ENCODE measurements at places on chromosomes 3 and 15.

GRCh38 chr15:48102167-48102566, 18.6 kb upstream of the SLC24A5 start:
- DNase-seq, result no peak

- no peak for DNase-seq
Measured at GRCh38 chr3:81443958-81444357, 317.5 kb downstream of the GBE1 start.

GRCh38 chr15:40844696-40845030, 815 bp downstream of the SPINT1 start:
- no peak for DNase-seq

DNA sequence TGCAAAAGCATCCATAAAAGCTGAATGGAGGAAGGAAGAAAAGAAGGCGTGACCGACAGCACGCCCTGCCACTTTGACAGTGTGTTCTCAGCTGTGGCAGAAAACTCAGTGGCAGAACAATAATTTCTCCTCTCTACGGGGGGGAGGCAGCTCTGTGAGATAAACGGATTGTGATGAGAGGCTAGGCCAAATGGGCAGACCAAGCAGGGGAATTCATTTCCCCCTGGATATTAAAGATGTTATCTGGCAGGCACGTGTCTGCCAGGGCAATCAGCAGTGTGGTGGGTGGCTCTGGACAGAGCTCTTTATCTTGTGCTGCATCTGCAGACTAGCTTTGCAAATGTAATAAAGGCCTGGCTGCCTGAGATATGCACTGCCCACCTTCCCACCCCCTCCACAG, 1.9 kb upstream of the RMDN3 start:
- DNase-seq, result no peak

DNA sequence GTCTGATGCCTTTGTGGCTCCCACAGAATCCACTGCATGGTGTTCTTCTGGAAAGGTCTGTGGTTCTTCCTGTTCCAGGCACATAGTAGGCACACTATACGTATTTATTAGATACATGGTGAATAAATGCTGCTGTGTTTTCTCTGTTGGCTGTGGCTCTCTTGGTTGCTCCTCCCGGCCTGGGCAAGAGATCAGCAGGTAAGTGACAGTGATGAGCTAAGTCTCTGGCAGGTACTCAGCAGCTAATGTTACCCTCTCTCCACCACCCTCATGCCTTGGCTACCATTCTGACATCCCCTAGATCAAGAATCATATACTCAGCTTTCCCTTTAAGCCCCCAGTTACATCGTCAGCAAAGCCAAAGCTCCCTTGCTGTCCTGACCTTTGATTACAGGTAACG, 8.4 kb downstream of the SV2B start:
- DNase-seq, result no peak

GRCh38 chr3:30075514-30075913, 530.9 kb upstream of the TGFBR2 start:
- DNase-seq, result no peak

- DNase-seq, result no peak
Measured at GRCh38 chr3:50930371-50931208, 255.9 kb downstream of the DOCK3 start.

- no peak for DNase-seq
Measured at GRCh38 chr15:34754674-34755418, at the start of gene GJD2. Gene GJD2, minus strand, starts transcription at chr15:34754998. Its CDS starts 510 bp downstream, at chr15:34754488.

DNA sequence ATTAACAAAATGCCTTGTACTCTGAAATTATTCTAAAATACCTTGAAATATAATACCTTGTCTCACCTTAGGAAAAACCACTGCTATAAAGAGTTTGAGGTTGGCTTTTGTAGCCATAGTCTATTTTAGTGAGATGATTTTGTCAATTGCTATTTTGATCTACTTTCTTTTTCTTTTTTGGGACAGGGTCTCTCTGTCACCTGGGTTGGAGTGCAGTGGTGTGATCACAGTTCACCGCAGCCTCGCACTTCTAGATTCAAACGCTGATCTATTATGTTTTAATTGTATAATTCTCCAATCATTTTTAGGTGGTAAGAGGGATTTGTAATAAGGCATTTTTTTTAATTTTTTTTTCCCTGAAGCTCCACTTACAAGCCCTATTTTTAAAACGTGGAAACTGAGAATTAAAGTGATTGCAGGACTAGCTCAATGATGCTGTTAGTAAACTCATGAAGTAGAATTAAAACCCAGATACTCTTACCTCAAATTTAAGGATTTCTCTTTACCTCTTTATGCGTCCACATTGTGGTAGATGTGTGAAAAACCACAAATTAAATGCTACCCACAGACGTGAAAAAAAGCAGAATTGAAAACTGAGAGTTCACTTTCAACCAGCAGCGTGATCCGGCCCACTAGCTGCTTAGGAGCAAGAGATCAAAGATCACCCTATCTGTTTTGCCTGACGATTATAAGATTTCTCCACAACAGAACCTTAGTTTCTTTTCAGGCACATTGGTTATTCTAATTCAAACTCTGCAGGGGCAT, 384.2 kb downstream of the CGGBP1 start:
- DNase-seq, result no peak

- no peak for DNase-seq
Measured at GRCh38 chr3:107130089-107130700, 247.0 kb upstream of the CCDC54 start.

GRCh38 chr15:81752546-81752942, 293.3 kb downstream of the MEX3B start:
- DNase-seq, result no peak

DNA sequence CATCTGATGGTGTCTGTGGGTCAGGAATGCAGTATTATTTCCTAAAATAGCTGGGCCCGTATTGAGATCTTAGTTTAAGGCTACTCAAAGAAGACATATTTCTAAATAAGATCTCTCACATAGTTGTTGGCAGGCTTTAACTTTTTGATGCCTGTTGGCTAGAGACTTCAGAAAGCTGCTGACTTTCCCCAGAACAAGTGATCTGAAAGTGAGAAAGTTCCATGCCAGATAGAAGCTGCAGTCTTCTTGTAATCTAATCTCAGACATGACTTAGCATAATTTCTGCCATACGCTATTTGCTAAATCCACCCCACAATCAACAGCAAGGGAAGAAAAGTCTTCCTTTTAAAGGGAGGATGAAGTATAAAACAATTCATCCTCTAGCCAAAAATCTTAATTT, 867.1 kb downstream of the IGSF11 start:
- DNase-seq, result no peak

DNA sequence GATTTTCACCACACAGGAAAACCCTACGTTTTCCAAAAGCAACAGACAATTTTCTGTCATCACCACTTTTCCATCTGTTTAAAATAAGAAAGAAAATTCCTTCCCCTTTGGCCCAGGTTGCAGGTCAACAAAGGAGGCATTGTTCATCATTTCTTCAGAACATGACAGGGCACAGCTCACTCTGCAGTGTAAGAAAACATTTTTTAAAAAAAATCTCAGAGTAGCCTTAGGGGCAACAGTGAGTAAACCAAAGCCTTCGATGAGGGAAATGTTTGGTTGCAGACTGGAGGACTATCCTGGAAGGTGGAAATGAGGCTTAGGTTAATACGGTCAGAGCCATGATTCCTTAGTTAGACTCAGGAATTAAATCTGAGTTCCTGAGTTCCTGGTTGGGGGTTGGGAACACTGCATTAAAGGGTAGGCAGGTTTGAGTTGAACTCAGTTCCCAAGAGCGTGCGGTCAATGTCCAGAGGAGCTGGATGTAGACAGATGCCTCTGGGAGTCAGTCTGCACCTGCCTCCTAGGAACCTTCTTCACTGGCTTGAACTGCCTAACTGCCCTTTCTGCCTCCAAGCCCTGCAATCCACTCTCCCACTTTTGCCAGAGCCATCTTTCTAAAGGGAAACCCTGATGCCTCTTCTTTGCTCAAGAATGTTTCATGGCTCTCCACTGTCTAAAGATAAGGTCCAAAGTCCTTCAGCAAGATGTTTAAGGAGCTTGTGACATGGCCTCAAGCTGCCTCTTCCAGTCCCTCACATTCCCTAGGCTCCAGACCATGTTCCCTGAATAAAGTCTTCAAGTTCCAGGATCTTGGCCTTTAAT, 3.3 kb upstream of the HES1 start:
- no peak for DNase-seq

DNA sequence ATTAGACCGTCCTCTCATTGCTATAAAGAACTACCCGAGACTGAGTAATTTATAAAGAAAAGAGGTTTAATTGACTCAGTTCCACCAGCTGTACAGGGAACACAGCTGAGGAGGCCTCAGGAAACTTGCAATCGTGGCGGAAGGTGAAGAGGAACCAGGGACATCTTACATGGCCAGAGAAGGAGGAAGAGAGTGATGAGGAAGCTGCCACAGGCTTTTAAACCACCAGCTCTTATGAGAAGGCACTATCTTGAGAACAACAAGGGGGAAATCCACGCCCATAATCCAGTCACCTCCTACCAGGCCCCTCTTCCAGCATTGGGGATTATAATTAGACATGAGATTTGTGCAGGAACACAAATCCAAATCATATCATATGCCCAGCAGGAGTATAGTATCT, 138.5 kb downstream of the ALCAM start:
- DNase-seq, result no peak

DNA sequence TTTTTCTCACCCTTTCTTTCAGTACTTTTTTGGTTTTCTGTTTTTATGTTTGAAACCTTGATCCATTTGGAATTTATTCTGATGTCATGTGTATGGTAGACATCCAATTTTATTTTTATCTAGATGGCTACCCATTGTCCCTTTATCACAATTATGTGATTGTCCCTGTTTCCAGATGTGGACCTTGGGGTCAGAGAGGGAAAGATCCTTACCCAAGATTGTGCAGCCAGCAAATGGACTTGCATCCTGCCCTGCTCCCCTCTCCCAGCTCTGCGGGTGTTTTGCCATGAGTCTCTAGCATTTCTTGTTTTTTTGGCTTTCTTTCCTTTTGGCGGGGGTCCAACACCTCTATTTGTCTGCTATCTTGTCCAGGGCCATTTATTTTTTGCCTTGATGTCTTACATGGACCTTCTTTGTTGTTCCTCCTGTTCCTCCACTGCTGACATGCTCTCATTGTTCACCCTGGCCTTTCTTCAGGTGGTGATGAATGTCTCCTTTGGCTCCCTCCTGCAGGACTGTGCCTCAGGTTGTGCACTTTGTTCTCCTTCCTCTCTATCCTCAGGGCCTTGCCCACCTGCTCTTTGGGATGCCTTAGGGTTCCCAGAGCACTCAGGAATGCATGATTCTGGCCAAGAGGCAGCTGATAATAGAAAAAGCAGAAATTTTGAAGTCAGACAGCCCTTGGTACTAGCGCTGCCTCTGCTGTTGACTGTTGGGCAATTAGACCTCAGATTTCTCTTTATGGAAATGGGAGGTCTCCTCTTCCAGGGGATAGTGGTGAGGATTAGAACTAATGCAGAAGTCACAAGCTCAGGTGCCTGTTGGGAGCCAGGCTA, 84.3 kb downstream of the EEFSEC start:
- DNase-seq, result no peak

DNA sequence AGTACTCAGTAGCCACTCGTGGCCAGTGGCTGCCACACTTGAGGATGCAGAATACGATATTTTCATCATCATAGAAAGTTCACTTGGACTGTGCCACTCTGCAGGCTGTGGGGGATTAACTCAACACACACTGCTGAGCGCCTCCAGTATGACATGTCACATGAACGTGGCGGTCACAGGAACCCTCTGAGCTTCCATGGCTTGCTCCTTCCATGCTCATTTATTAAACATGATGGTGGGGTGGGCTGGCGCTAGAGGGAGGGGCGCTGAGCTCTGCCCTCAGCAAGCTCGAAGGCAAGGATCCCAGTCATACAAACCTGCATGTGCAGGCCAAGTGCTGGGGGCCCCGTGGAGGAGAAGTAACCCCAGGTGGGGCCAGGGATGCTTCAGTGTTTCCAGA, 85.5 kb downstream of the WNT7A start:
- DNase-seq, result no peak

- DNase-seq, result no peak
Measured at GRCh38 chr15:62894322-62895085, 148.0 kb upstream of the TPM1 start.

DNA sequence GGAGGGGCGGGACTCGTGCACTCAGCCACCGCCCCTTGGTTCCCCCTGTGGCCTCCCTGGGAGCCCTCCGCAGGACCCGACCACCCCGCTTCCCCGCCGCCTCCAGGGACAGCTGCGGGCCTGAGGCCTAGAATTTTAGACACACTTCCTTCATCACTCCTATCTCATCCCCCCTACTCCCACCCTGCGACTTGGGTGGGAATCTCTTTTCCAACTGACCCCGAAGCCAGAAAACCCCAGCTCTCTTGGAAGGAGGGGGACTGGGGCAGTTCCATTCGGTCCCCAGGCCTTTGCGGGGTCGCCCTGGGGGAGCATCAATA, 289 bp upstream of the TFDP2 start:
- no peak for DNase-seq

GRCh38 chr3:43248185-43248583, 38.2 kb upstream of the SNRK start:
- DNase-seq, result no peak

DNA sequence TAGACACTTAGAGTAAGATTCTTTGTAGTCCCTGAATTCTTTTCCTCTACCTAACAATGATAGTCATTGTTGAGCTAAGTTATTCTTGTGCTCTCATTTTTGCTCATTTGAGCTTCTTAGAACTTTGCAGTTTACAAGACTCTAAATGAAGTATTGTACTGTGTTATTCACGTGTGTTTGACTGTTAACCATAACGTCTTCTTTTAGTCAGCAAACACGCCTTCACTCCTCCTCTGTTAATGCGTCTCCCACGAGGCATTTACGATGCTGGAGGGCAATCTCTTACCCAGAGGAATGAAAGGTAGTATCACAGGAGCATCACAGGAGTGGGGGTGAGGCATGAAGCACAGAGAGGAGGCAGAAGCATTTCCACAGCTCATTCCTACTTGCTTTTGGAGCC, 14.8 kb upstream of the P2RY14 start:
- DNase-seq, result no peak

DNA sequence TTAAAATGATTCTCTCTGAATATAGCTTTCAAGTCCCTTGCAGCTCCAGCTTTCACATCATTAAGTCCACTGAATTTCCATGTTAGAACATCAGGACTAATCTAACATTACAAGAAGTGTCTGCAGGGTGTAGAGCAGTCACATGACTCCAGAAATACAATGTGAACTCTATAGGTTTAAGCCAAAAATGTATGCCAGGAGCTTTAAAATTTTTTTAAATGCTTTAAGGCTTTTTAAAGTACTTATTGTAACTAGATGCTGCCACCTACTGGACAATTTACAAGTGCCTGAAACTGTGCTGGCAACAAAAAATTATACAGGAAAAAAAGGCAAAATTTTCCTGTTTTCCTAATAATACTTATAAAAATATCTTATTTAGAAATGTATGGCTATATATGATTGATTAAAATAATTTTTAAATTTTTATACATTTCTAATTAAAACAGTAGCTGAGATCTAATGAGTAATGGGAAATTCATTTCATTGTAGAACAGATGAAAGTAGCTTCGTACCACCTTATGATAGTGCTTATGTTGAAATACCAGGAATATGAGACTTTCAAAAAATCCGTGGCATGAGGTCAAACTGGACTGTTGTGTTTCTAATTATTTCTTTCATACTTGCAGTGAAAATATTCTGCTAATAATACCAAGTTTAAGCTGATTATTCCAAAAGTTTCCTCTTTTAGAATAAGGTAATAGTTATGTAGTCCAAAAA, 25.7 kb downstream of the FSIP1 start:
- no peak for DNase-seq

Measured in GM12892 (cell line).